ENCODE measurements at places on chromosomes 5 and 9.

DNA sequence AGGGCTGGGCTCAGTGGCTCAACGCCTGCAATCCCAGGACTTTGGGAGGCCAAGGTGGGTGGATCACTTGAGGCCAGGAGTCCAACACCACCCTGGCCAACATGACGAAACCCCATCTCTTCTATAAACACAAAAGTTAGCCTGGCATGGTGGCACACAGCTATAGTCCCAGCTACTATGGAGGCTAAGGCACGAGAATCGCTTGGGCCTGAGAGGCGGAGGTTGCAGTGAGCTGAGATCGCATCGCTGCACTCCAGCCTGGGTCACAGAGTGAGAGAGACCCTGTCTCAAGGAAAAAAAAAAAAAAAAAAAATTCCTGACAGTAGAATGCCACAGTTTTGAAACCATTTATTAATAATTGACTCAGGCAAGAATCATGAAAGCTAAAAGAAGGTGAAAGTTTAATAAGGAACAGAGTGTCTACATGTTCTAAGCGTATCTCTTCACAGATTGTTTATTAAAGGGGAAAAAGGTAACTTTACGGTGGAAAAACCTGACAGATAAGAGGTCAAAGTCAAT lies 5.7 kb upstream of the PTGR1 start:
- DNase-seq, result no peak

DNA sequence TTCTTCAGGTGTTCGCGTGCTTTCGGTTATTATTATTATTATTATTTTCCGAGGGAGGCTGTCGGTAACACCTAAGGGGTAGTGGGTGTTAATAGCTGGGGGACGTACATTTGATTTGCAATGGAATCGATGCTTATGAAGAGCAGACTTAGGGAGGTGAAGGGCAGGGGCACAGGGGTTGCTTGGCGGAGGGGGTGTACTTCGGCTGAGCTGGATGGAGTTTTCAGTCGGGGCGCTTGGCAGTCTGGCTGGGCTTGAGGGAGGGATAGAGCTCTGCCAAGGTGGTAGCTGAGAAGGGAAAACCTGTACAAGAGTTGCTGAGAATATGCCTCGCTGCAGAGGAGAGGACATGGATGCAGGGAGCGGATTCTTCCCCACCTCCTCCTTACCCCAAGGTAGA lies 617 bp upstream of the PTPRD start:
- DNase-seq, result no peak

GRCh38 chr9:109143881-109144562 lies 23.0 kb downstream of the FRRS1L start:
- DNase-seq, result no peak

- no peak for DNase-seq
Observed at GRCh38 chr5:116593340-116593739, 18.7 kb upstream of the SEMA6A start.

DNA sequence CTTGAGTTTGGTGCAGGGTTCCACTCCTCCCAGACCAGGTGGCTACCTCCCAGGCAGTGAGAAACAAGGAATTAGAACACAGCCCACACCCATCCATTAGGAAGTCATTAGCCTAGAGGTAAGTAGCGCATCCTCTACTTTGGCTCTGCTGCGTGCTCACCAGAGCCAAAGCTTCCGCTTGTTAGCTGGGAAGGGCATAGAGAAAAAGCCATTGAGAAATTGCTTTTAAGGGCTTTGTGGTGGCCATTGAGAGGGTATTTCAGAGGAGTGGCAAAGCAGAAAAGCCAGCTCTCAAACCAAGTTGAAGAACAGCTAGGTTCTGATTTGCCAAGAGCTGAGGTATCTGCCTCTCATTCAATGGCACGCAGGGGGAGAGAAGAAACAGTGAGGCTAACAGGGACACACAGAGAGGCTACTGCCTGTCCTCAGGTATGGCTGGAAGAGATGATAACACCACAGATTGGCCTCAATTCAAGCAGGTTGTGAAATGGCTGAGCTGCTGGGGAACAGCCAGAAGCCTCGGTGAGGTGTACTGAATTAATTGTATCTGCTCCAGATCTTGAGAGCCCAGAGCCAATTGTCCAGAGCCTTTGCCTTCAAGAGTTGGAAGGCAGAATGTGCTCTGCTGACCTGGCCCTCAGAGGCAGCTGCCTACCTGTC lies 119.4 kb downstream of the NTRK2 start:
- DNase-seq, result no peak

DNA sequence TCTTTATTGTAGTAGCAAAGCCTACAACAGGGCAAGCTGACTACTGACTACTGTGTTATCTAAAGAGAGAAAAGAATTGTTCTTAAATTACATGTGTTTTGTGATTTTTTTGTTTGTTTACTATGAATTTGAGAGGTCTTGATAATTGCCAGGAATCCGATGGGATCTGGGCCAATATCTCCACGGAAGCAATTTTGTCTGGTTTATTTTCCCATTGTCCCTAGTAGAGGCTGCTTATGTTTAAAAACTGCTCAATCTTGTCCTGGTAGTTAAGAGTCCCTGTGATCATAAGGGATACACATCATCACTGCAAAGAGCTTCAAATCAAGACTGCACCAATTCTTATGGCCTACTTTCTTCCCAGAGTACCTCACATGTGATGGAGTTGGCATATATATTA lies 94.4 kb downstream of the GLDC start:
- no peak for DNase-seq

DNA sequence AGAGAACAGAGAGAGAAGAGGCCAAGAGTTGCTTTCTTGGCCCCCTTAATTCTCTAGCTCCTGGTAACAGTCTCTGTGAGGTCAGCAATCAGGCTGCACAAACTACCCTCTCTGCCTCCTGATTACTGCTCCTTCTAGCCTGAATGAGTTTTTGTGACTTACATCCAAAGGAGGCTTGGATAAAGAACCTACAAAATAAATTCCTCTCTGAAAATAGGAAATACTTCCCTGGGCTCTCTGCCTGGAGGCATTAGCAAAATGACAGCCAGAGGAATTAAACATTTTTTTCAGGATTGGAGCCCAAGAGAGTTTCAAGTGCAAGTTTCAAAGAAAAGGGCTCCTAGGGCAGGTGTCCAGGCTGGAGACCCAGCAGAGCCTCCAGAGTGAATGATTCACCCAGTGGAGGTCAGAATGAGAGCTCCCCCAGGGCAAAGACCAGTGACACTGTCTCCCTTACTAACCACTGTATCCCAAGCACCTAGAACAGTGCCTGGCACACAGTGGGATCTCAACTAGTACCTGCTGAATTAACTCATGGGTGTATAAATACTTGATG lies 162.5 kb downstream of the SPOCK1 start:
- no peak for DNase-seq

GRCh38 chr9:16023446-16023845 lies 470.6 kb downstream of the CCDC171 start:
- DNase-seq, result no peak

DNA sequence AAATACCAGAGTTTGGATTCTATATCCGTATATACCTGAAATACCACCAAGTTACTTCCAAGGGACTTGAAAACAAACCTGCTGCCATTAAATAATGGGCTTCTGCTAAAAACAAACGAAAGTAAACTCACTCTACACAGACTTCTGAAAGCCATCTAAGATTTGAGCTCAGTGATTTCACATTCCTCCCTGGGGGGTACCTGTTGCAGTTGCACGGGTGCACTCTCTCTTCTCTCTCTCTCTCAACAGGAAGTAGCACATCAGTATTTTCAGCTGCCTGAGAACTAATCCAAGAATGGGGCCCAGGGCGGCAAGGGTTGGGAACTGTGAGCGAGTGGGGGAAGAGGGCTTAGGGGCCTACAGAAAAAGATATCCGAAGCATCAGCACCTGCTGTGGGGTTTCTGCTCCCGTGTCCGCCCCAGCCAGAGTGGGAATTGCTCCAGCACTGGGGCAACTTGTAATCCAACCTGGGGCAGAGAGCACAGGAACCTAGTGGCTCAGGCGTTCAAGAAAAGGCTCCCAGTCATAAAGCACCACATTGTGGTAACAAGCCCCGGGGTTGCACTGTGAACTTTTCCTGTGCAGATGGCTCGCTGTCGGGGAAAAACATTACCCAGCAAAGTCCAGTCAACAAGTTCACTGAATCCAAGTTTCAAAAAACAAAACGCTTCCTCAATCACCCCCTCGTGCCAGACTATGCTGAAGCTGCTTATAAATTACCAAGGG lies 99.8 kb downstream of the EFNA5 start:
- peak; percentile 36 for DNase-seq

GRCh38 chr5:147092044-147092443 lies 142.8 kb upstream of the STK32A start:
- no peak for DNase-seq

- no peak for DNase-seq
Observed at GRCh38 chr5:15807871-15808270, 307.9 kb downstream of the FBXL7 start.

All from GM12892 (cell line).